ENCODE measurements at places on chromosomes 7 and 10.

DNA sequence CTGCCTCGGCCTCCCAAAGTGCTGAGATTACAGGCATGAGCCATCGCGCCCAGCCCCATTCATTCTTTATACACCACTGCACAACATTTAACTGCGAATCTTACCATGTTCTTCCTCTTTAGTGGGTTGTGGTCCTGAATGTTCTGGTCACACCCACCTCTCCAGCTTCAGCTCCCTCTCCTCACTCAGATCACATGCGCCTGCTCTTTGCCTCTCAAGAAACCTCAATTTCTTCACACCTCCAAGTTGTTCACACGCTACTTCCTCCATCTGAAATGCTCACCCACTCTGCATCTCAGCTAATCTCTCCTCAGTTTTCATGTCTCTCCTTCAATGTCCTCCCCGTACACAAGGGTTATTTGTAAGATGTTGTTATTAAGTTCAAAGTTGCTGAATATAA is 2.4 kb upstream of the PRR15 start:
- DNase-seq: no peak

- DNase-seq: no peak
Measured at GRCh38 chr10:18449611-18450026, 201.8 kb downstream of the NSUN6 start.

- DNase-seq: no peak
Measured at GRCh38 chr7:32119790-32120196, 49.6 kb upstream of the PDE1C start.

GRCh38 chr10:101816913-101817336 is 1.3 kb downstream of the OGA start:
- no peak for DNase-seq

GRCh38 chr10:118775478-118775877 is 20.7 kb upstream of the CACUL1 start:
- DNase-seq: no peak

DNA sequence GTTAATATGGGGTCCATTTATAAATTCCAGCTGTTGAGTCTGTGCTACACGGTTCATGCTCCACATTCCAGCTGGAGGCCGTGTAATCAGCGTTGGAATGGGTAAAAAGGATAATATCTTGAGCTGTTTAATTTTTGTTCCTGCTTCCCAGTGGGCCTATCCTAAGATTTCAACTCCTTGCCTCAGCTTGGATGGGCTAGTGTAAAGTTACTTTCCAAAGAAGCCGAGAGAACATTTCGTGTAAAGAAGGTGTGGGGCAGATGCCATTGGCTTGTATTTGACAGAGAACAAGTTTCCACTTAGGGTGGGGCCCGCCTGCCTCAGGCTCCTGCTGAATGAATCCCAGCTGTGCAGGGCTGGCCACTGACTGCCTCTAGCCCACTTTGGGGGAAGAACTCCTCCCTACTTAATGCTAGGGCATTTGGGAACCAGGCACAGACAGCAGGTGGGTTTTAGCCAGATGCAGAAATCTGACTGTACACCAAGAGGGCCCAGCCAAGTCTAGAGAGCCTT is 125.9 kb upstream of the LYZL2 start:
- peak; percentile 79 for DNase-seq

DNA sequence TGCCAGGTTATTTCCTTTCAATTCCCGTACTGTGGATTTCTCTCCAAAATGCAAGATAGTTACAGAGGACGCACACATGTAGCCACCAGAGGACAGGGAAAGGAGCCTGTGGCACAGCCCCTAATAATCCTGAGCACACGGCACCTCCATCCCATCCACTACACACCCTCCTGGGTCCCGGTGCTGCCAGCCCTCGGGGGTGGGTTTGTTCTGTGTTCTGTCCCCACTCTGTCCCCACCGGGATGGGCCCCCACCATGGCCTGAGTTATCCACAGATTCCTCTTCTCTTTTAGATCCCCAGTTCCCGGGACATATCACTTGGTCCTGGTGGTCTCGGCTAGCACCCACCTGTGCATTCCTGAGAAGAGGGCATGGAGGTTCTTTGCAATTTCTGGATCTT is 196.9 kb upstream of the PPP2R2D start:
- DNase-seq: no peak

GRCh38 chr7:1846331-1847065 is 176.4 kb downstream of the ELFN1 start:
- DNase-seq: peak; percentile 39

DNA sequence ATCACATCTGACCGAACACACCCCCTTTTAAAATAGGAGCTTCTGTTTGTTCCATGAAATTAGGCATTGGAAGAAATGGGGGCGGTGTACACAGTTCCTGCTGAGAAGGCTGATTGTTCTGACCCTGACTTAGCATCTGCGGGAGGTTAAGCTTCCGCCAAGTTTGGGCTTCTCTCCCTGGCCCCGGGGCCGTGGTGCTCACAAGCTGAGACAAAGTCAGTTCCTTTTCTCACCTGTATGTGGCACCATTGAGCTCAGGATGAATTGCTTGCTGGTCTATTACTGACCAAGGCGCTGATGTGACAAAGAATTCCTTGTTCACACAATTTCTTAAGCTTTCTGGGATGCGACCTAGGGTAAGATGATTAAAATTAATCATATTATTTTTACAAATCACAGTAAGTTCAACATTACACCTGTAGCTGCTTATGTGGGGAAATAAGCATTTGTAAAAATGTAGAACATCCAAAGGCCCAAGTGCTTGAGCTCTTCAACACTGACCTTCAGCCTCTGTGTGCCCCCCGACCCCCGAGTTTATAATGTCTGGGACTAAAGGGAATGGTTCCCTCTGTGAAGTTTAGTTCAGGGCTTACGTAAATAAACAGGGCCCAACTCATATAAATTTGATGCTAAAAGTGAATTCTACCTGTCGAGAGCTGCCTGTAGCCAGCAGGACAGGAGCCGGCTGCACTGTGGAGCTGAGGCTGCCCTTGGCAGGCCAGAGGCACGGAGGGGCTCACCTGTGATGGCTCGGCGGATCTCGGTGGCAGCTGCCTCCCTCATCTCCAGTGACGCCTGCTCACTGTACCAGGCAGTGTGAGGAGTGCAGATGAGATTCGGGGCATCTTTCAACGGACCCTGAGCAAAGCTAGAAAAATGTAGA is 50.8 kb downstream of the ZRANB1 start:
- peak; percentile 24 for DNase-seq

DNA sequence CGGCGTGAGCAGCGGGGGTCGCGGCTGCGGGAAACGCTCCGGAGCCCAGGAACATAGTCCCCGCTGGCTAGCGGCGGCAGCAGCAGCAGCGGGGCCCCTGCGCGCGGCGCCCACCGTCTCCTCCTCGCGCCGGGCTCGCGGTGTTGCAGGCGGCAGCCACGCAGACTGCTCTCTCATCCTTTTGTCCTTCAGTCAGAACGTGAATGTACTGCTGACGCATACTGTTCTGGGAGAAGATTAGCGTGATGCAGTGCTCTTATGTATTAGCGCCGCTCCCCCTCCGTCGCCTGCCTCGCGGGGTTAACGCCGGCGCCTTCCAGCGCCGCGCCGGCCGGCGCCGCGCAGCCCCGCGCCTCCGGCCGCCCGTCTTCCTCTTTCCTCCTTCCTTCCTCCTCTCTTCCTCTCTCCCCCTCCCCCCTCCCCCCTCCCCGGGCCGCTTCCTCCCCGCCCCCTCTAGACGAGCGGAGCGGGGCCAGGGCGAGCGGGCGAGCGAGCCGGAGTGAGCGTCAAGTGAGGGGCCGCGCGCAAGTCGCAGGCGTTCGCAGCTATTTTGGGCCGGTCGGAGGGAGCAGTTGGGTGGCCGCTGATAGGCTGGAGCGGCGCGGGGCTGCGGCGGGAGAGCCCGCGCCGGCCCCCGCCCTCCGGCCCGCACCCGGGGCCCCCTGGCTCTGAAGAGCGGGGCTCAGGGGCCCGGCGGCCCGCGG is 816 bp upstream of the LRRC4 start:
- peak; percentile 77 for DNase-seq

DNA sequence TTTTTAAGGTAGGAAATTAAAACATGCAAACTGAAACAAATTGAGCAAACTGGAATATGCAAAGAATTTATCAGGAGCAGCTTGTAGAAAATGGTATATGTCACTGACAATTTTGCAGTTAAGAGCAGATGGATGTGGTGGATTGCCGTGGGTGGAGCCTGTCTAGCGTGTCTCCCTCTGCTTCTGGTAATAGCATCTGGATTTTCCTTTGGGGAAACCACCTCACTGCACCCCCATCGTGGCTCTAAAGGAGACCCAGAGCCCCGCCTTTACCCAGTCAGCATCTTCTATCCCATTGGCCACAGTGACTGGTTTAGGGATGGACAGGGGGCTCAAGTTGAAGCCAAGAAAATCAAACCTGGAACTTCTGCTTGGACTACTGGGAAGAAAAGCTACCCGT is 142.9 kb downstream of the SVIL start:
- DNase-seq: no peak

GRCh38 chr10:21529032-21529910 is 3.8 kb upstream of the SKIDA1 start:
- no peak for DNase-seq

DNA sequence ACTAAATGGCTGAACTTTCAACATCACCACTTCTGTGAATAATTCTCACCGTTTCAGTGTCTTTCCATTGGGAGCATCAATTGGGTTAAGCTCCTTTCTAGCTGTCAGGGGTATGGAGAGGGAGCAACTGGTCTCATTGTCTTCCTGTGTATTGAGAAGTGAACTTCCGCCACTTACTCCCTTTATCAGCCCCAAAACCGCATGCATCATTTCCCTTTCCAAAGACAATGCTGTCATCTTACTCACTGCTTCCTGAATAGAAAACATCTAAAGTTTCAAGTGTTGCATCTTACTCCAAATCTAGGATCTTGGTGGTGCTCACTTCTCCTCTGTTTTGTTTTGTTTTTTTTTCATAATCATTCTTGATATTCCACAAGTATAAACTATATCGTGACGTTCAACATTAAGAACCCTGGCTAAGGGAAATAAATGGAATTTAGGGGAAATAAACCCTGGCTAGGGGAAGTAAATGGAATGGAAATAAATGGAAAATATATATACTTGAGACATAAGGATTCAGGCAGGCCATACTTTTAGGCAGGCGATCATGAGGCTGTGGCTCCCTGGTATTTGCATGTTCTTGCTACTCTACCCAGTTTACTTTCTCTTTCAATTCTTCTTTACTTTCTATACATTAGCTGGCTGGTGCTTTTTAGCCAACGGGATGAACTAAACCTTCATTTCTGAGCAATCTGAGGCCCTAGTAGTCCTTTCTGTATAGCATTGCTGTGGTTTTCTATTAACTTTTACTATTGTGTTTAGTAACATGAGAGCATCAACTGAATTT is 371.9 kb downstream of the BMPER start:
- no peak for DNase-seq

DNA sequence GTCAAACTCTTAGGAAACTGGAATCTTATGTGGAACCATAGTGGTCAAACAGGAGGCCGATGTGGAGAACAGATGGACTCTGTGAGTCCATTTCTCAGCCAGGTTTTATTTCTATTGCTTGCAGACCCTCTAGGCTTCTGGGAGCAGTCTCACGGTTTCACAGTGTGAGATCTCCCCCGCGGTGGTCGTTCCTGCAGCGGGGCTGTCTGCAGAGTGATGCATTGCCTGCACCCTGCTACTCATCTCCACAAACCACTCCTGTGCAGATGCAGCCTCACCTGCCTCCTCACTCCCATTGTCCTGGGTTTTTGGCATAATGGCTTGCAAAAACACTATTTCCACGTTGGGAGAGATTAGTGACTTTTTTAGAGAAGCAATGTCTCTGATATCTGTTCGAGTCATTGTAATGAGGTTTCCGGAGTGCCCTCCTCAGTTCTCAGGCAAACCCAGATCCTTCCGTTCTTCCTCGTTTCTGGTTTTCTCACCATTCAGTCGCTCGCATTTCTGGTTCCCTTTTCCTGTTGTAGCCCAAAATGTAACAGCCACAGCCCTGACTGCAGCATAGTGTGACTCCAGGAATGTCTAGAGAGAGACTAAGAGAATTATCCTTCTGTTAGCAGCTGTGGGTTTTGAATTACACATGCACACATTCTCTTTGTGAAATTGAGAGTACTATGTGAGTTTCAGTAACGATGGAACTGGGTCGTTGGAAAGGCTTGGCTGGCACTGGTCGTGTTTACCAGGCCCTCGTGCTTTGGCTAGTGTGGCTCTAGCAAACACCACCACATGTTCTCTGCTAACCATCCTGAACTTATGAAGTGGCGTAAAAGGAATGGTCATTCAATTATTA is 30.2 kb downstream of the ACADSB start:
- no peak for DNase-seq

DNA sequence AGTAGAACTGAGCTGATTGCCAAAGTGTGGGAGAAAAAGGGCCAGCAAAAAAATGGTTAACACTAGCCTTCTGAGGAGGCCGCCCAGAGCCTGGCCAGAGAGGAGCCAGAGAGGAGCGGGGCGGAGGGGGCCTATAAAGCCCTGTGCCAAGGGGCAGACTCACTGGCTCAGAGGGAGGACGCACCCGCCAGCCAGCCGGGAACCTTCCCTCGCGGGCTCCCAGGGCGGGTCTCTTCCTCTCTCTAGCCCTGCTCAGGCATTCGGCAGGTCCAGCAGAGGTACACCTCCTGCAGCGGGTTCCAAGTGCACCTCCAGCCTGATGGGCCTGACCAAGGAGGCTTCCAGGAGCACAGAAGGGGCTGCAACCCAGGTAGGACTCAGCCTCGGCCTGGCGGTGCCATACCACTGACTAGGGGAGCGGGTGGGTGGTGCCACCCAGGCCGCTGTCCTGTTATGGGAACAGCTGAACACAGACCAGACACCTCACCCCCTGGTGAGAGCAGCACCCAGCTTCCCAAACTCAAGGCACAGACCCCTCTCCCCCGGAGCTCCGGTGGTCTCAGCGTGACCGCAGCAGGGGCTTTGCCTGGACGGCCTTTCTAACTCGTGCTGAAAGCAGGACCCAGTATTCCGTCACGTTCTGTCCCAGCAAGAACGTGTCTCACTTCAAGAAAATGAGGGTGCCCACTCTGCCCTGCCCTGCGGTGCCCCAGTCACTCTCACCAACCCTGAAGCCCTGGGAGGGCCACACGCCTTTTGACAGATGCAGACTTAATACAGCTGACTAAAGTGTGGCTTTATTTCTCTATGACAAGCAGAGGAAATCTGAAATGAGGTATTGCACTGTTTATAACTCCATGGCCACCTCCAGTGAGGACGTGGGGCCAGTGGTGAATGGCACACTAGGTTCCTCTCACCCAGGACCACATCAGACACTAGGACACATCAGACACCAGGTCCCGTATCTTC is at the start of gene GPER1:
Gene GPER1 (plus strand): TSS at position 162 of the 969 bp plus-strand sequence. CDS start 3,616 bp downstream, outside the sequence.
- DNase-seq: no peak

- DNase-seq: peak; percentile 20
Measured at GRCh38 chr7:131424219-131424822, 96.6 kb downstream of the MKLN1 start.

DNA sequence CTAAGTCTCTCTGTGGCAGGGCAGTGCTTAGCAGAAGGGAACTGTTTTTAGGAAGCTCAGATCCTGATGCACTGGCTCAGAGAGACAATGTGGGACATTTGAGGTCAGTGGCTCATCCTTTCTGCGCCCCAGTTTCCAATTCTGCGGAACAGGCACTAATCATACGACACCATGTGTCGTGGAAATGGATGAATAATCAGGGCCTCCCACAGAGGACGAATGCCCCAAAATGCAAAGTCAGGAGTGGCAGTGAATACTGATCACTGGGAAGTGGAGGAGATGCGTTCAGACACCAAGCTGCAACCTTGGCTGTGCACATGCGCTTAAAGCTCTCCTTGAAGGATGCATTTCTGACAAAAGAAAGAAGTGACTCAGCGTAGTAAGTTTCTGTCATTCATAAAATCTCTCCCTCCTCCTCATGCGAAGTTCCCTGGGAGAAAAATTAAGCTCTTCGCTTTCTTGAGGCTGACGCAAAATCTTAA is 21.9 kb upstream of the ECHDC3 start:
- DNase-seq: no peak

GRCh38 chr10:132263866-132264265 is 43.9 kb downstream of the STK32C start:
- DNase-seq: no peak

All from fibroblast of skin of left quadriceps (primary cell).